ENCODE measurements at places on chromosomes 13 and 19. TPM values are rescaled to one million over a fixed set of nuclear protein-coding genes. Genes with fewer than 3 reads are reported as not detected.

Gene GIPR
- total RNA-seq, result not detected

Gene CCDC169
- total RNA-seq, result 0.25 TPM

Gene CEBPA
- 0.63 TPM for total RNA-seq

DNA sequence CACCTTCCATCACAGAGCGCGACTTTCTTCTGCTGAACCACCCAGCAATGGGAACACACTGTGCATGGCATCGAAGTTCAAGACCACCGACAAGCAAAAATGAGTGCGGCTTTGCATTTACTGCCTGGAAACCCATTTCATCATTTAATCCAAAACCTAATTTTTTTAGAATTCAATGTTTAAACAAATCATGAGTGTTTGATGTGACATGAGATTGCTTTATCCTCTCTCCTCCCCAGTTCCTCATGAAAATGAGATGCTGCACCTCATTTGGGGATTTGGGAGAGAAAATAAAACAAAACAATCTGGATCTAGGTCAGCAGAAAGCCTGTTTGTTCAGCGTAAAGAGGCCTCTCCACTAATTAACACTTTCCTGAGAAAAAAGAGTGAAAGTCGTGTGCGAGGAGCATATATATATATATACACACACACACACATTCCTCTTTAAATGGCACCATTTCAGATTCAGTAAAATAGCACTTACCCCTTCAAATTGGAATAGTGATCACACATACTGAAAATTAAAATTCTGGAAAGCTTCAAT, 126.2 kb downstream of the DCT start:
- DNase-seq, result no peak

- no peak for DNase-seq
Observed at GRCh38 chr13:113630296-113630695, 27.7 kb downstream of the ATP4B start.

DNA sequence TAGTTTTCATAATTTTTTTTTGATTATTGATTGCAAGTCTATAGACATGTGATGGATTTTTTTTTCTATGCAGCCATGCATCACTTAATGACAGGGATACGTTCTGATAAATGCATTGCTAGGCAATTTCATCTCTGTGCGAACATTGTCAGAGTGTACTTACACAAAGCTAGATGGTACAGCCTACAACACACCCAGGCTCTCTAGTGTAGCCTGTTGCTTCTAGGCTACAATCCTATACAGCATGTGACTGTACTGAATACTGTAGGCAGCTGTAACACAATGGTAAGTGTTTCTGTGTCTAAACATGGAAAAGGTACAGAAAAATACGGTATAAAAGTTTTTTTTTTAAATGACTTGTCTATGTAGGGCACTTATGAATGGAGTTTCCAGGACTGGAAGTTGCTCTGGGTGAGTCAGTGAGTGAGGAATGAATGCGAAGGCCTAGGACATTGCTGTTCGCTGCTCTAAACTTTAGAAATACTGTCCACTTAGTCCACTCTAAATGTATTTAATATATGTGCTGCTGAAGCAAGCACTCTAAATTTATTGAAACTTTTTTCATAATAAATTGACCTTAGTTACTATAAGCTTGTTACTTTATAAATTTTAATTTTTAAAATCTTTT, 20.3 kb downstream of the SPATA13 start:
- DNase-seq, result peak; percentile 48

DNA sequence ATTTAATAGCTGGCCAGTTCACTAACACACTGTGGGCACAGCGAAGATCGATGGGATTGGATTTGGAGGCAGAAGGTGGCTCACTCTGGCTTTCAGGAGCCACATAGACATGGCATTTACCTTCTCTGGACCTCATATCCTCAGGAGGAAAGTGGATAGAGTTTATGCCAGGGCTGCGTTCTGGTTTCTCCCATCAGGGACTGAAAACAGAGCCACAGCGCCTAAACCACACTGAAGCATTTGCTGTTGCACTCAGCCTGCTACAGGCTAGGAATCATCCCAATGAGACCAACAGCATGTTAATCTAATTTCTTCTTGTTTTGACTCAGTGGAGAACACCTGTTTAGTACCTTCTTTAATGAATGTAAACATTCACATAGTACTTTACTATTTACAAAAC, 1.6 kb downstream of the CYSLTR2 start:
- no peak for DNase-seq

Data from GM23248 (cell line).